ENCODE measurements at places on chromosomes 2 and 18. TPM values are rescaled to one million over a fixed set of nuclear protein-coding genes. Genes with fewer than 3 reads are reported as not detected.

PTRHD1 gene
- total RNA-seq = 47.7 TPM

NOSTRIN gene
- total RNA-seq = 1.9 TPM

C1QL2 gene
- 0.86 TPM for total RNA-seq

CNDP1 gene
- not detected for total RNA-seq

ARPC2 gene
- 291 TPM for total RNA-seq

ZSWIM2 gene
- not detected for total RNA-seq

CRYBA2 gene
- not detected for total RNA-seq

PCARE gene
- not detected for total RNA-seq

PREB gene
- 52.2 TPM for total RNA-seq

DHRS9 gene
- total RNA-seq = 3.9 TPM

PREPL gene
- 24.0 TPM for total RNA-seq

SKOR2 gene
- not detected for total RNA-seq

TSN gene
- 64.3 TPM for total RNA-seq

CDH19 gene
- total RNA-seq = 1.2 TPM

Measured in A549 treated with dexamethasone at 1 μM for 4 hours (cell line).